ENCODE measurements at places on chromosomes 3 and 15.
A peak's percentile ranks its signal among the peaks of the same experiment; 100 is the strongest.

DNA sequence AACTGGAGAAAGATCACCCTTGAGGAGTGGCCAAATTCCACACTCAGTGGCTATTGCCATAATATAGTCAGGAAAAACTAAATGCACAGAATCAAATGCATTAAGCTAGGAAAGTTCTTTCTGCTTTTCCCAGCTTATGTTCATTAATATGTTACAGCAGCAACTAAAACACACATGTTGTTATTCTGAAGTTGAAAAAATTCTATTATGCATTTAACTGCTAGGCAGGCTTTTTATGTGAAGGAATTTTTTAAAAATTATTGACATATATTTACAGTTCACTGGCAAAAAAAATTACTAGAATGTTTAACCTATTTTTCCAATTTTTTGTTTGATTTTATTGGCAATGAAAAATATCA, 135.2 kb upstream of the IL12A start:
- no peaks in the 10 kb centered on the region for H3K36me3 ChIP-seq
- peaks cover 2% of the 10 kb centered on the region for H3K4me1 ChIP-seq
- DNase-seq: no peak
- H3K27ac ChIP-seq: no peak overlapping the region

DNA sequence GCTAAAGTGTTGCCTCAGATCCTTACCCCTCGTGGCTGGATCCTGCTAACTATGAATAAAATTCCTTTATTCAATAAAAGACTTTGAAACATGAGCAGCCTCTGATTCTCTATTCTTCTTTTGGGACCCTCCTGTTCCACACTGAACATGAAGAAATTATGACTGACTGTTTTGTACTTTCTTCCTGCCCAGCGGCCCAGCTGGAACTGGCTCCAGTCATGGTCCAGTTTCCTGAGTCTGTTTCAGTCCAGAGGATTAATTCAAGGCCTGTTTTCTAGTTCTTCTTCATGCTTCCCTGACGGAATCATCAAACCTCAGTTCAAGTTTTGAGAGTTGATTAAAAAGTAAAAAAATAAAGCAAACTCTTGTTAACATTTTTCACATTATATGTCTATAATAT, 52.6 kb upstream of the CP start:
- H3K27me3 ChIP-seq: no peaks in the 10 kb centered on the region
- H3K27ac ChIP-seq: no peak overlapping the region
- DNase-seq: no peak

DNA sequence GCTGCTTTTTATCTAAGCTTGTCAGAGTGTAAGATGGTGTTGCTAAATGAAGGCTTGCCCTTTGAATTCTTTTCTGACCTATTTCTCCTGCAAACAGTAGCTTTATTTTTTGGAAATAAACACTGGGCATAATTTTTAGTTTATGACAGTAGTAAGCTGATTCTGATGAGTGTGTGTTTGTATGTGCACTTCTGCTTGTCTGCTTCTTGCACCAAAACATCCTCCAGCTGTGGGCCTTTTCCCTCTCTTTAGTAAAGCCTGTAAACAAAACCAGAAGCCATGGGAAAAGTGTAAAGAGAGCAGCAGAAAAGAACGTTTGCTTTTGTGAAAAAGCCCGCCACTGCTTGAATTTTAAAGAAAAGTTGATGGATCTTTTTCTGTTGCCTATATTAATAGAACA, 136.4 kb upstream of the IL12A start:
- H3K27ac ChIP-seq: no peak overlapping the region
- no peaks in the 10 kb centered on the region for H3K36me3 ChIP-seq
- H3K27me3 ChIP-seq: peaks cover 16% of the 10 kb centered on the region
- H3K4me3 ChIP-seq: no peak overlapping the region
- no peak for DNase-seq
- H3K4me1 ChIP-seq: peaks cover 10% of the 10 kb centered on the region

DNA sequence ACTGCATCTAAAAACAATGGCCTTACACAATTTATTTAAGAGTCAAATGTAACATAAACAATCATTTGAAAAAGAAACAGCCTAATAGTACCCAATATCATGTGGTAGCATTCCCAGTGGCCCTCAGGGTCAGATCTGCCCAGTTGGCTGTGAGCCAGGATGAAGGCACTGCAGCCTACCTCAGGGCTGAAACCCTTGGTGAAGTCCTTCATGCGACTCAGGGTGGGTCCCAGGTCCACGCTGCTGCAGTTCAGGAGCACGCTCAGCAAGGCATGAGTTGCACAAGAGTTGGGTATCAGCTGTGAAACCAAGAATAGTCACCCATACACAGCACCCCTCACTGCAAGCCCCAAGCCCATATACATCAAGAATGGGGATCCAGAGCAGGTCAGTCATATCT, 37.1 kb downstream of the SEMA3G start:
- H3K27me3 ChIP-seq: no peaks in the 10 kb centered on the region
- H3K27ac ChIP-seq: peak overlapping the region; percentile 76
- H3K4me3 ChIP-seq: peak overlapping the region; percentile 90
- peaks cover 35% of the 10 kb centered on the region for H3K4me1 ChIP-seq
- DNase-seq: peak; percentile 54
- no peaks in the 10 kb centered on the region for H3K36me3 ChIP-seq

DNA sequence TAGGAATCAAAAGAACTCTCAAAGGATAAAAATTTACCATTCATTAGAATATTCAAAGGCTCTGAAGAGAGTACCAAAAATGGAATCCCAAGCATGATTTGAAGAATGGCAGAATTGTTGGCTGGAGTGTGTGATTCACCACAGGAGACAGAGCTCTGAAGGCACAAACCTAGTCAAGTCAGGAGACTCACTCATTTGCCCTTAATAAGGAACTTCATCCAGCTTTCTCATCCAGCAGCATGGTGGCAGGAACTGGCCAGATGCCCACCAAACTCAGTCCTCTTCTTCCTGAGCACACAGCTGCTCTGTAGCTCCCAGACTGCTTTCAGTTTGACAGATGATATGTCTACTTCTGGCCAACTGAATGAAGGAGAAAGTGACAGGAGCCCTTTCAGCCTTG, 16.5 kb upstream of the HEG1 start:
- H3K27ac ChIP-seq: no peak overlapping the region
- no peak for DNase-seq
- H3K36me3 ChIP-seq: no peaks in the 10 kb centered on the region
- no peak overlapping the region for H3K4me3 ChIP-seq

DNA sequence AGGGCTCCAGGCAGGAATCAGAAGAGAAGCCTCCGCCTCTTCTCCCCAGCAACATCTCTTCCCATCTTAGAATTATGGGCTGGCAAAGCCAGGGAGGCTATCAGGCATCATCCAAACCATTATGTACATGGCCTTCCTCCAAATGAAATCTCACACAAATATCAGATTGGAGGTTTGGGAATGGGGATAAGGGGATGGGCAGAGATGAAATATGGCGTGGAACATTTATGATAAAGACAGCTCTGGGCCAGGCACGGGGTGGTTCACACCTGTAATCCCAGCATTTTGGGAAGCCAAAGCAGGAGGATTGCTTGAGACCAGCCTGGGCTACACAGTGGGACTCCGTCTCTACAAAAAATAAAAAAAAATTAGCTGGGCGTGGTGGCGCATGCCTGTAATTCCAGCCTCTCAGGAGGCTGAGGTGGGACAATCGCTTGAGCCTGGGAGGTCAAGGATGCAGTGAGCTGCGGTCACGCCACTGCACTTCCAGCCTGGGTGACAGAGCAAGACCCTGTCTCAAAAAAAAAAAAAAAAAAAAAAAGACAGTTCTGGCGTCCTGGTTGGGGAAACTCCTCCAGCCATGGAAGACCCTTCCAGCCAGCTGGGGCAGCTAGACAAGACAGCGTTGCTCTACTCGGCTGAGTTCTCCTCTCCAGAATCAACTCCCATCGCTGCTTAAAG, 36.6 kb downstream of the CPN2 start:
- peaks cover 7% of the 10 kb centered on the region for H3K4me1 ChIP-seq
- no peak overlapping the region for H3K4me3 ChIP-seq
- H3K36me3 ChIP-seq: peaks cover 8% of the 10 kb centered on the region
- no peak for DNase-seq
